Muscle of arm (tissue), 14 donors: ENCODE measurements at places on chromosomes 7 and 10.

DNA sequence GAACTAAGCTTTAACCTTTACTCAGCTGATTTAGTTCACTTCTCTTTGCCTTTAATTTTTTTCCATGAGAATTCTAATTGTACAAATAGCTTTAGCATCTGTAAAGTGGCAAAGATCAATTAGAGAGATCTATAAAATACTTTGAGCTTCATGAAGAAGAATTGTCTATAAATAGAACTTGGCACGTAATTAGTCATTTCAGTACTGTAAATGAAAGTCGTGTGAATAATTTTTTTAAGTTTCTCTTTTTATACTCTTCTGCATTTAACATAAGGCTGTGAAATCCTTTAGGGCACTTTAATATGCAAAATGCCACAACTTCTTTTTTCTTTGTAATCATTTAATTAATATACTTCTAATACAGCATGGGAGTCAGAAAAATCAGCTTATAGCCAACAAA is 177.8 kb downstream of the CSTF2T start:
- DNase-seq, result no peak

DNA sequence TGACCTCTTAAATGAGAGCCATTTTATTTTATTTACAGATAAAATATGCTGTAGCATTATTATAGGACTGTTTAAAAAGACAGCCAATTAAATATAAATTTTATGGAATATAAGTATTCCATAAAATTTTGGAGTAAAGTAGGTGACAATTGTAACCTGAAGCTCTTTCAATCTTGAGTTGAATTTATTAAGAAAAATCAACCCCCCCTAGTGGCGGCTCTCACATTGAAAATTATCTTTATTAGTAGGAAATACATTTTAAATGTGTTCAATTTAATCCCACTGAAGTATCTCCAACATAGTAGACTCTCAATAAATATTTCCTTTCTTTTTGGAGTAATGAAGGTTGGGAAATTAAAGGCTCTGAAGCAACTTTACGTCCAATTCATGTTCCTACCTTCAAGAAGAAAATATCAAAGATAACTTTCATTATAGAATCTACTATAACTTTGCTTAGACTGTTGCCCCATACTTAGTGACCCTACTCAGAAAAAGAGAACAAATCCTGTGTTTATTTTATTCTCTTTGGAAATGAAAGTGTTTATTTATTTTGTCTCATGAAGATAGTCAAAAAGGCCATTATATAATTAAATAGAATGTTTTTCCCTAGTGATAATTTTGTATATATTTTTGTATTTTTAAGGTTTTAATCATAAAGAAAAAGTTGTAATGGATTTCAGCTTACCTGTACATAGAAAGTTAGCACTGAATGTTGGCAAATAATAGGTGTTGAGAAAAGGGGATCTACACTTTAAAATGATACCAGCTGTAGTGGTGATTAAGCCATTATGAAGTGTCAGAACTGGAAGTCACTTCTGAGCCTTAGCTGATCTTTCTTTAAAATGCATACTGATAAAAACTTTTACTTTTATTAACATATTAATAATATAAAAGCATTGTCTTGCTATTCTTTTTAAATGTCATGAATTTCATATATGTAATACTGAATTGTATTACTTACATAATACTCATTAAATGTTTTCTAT is 3.3 kb downstream of the AHR start:
- DNase-seq, result peak; percentile 29

DNA sequence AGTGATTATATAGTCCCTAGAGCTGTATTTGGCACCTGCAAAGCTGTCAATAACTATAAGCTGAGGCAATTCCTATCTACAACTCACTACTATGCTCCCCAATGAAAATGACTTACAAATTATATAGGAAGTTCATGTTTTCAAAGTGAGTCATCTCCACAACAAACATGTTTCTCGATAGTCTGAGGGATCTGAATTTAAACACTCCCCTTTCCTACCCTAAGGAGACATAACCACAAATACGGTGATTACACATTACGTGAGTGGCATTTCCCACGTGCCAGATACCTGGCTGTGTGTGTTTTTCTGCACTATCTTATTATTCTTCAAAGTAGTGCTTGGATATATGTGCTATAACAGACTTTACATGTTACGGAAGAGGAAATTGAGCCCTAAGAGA is 122.5 kb upstream of the C1QL3 start:
- DNase-seq, result no peak

- peak; percentile 53 for DNase-seq
Observed at GRCh38 chr10:129381741-129382140, 85.3 kb upstream of the MGMT start.

DNA sequence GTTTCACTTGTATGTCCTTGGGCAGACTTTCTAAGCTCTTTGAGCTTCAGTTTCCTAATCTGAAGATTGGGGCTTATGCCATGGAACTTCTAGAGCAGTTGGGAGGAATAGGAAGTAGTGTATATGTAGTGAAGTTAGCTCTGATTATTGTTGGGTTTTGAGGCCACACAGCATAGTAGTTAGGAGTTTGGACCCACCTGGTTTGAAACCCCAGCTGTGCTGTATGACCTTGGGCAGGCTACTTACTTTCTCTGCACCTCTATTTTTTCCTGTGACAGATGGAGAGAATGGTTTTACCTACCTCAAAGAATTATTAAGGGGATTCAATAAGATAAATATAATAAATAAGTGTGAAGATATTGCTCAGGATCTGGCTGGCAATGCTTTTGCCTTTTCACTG is 61.4 kb upstream of the ADRB1 start:
- DNase-seq, result no peak

- no peak for DNase-seq
Observed at GRCh38 chr7:43290978-43291377, 178.5 kb downstream of the HECW1 start.

DNA sequence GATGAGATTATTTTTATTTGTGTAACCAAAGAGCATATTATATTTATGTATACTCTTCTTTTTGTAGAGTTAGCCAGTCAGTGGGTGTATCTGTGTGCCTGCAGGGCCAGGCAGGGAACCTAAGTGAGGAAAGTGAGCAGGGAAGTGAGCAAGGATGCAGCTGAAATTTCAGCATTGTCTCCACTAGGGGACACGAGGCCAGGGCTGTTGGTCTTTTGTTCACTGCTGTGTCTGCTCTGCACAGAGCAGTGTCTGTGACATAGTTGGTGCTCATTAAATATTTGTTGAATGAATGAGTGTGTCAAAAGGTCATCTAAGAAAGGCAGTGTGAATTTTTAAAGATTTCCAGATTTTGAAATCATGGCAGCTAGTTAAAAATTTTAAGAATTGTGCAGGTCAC is 51.8 kb downstream of the SUGCT start:
- no peak for DNase-seq

DNA sequence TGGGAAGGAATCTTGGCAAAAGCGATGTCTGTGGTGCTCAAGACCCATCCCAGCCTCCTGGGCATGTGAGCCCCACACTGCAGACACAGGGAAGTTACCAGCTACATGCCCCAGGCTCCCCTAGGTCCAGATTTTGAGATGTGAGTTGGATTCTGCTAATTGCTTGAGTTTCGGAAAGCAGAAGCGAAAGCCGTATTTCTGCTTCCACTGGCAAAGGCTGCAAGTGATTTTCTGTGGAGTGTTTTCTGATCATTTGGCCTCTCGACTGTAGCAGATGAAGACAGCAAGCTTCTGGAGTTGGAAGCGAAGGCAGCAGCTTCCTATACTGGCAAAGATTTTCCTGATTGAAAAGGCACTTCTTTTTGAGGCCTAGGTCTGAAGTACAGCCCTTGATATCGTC is 29.6 kb downstream of the ANKRD16 start:
- DNase-seq, result no peak

GRCh38 chr7:157292770-157293412 is 43.9 kb upstream of the DNAJB6 start:
- DNase-seq, result no peak

GRCh38 chr7:155869784-155870076 is 57.5 kb upstream of the SHH start:
- DNase-seq, result no peak

DNA sequence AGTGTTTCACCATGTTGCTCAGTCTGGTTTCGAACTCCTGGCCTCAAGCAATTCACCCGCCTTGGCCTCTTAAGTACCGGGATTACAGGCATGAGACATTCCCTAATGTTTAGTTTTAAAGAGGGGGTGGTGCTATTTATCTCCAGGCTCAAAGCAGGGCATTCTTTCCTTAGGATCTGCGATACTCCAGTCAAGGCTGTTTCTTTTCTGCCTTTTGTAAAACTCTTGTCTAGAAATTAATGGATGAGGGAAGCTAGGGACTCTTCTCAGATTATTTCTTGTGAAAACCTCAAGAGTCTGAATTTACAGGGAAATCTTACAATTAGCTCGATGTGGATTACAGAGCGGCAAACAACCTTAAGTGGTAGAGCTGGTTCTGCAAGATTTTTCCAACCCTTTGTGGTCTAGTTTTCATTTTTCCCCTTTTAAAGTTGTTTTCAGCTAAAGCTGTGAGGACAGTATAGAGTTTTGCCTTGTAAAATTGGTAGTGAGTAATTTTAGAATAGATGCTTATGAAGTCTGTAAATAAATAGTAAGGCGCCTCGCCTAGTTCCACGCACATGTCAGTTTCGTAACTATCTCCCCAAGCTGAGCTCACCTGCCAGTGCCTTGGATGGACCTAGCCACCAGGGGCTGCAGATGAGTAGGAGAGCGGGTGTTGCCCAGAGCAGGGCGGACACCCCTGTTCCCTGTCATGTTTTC is 53.1 kb downstream of the CUX1 start:
- DNase-seq, result no peak

DNA sequence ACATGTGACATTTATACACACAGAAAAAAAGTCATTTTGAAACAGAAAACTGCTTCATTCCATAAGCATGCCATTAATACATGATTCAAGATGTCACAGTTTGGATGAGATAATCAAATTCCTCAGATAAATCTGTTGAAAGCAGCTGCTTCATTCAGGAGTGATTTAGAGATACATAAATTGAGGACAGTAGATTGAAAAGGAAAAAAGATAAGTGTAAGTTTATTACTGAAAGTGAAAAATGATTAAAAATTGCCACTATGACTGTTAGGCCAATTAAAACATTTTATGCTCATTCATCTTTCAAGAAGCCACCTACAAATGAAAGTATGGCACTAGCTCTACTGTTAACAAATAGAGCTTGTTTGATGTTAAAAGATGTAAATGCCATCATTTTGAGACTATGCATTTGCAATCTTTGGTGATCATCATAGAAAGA is 136.9 kb upstream of the CDK6 start:
- DNase-seq, result no peak

DNA sequence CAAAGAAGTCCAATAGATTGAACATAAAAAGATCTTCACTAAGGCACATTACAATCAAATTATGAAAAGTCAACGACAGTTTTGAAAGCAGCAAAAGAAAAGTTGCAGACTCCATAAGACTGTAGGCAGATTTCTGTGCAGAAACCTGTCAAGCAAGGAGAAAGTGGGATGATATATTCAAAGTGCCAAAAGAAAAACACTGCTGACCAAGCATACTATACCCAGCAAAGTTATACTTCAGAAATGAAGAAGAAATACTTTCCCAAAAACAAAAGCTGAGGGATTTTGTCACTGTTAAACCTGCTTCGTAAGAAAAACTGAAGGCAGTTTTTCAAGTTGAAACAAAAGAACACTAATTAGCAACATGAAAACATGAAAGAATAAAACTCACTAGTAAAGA is 145.5 kb downstream of the ZEB1 start:
- DNase-seq, result no peak

DNA sequence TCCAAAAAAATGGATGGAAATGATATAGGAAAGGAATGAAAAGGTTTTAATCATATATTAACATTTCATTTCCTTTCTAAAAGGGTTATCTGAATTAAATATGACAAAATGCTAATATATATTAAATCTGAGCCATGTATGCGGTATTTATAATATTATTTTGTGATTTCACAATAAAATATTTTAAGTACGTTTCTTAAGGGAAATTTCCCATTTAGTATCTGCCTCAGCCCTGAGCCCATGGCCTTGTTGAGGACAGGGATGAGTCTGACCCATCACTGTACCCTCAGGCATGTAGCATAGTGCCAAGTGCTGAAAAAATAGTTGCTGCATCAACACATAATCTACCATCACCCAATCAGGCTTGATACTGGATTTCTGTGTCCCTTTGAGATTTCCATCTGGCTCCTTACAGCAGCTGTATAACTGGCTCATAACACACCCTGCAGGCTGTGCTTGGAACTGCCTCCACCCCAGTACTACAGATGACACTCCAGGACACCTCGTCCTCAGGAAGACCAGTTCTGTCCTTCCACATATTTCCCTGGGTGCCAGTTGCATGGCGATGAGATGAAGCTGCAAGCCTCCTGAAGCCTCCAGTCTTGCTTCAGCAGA is 59.4 kb upstream of the ASAH2 start:
- no peak for DNase-seq

GRCh38 chr10:132502544-132503300 is 34.9 kb upstream of the INPP5A start:
- DNase-seq, result no peak

GRCh38 chr10:77944519-77944918 is 18.0 kb upstream of the DLG5 start:
- DNase-seq, result no peak

DNA sequence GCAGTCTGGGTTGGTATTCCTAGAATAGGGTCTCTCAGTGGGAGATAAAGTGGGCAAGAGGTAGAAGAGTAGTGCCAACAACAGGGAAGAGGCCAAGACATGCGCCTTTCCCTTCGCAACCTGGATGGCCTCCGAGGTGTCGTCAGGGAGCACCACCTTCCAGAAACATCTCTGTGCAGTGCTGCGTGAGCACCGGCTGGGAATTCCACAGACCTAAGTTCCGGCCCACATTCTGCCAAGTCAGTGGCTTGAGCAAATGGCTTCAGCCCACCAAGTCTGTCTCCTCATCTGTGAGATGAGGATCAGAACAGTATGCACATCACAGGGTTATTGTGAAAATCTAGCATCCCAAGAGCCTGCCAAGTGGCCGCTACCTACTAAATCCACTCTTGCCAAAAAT is 40.6 kb downstream of the CCDC3 start:
- DNase-seq, result no peak
